ENCODE measurements at places on chromosomes 2 and 18. TPM values are rescaled to one million over a fixed set of nuclear protein-coding genes. Genes with fewer than 3 reads are reported as not detected.

- DNase-seq: no peak
Measured at GRCh38 chr18:9354256-9354655, 19.7 kb downstream of the TWSG1 start.

DNA sequence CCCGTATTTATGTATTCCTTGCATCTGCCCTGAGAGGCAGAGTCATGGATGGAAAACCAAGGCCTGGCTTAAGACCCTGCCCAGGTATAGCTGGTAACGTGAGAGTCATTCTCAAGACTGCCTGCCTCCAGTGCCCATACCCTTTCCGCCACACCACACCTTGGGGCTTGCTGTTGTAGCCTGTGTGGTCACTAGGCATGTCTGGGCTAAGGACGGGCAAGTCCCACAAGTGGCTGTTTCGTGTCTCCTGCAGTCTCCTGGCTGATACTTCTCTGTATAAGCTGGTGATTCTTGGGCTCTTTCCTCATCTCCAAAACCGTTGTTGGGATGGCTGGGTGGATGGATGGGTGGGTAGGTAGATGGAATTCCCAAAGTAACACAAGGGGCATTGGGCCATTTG is 269.8 kb downstream of the KLHL29 start:
- DNase-seq: no peak

MC5R gene
- total RNA-seq: 0.61 TPM

- no peak for DNase-seq
Measured at GRCh38 chr2:218130377-218130776, 4.5 kb downstream of the CXCR2 start.
